ENCODE measurements at places on chromosomes 16 and 17. TPM values are rescaled to one million over a fixed set of nuclear protein-coding genes. Genes with fewer than 3 reads are reported as not detected.

DNA sequence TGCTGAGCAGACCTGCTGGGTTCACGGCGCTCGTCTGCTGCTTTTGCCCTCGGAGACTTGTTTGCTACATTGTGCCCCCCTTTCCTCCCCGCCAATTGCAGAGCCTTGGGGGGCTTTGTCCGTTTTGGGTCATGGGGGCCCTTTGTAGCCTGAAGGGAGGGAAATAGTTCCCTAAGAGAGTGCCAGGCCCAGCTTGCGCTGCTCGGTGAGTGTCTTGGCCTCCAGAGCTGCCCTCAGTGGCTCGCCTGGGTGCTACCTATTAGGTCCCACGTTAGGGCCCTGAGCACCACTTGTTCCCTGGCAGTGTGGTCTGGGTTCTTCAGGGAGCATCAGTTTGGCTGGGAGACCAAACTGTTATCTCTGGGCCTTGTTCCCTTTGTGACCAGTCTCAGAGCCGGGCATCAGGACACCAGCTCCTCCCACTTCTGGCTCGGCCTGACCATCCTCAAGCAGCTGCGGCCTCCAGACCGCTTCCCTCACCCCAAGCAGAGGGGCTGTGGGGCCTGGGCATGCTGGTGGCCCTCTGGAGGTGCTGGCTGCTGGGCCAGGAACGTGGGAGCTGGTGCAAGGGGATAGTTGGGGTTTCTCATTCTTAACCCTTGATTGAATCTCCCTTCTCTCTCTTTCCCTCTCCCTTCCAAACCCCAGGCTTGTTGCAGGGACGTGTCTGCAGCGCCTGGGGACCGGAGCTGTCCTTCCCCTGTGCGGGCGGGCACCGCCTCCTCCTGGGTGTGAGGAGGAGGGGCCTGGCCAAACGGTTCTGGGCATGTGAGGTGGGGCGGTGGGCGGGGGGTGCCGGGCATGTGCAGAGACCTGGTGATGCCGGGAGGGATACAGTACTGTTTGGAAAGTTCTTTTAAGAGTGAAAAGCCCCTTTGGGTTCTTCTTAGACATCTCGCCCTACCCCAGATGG is 16.0 kb upstream of the ITGB4 start:
- DNase-seq: no peak

- DNase-seq: no peak
These were observed 448.1 kb upstream of the CA10 start for GRCh38 chr17:52606590-52606989.

DNA sequence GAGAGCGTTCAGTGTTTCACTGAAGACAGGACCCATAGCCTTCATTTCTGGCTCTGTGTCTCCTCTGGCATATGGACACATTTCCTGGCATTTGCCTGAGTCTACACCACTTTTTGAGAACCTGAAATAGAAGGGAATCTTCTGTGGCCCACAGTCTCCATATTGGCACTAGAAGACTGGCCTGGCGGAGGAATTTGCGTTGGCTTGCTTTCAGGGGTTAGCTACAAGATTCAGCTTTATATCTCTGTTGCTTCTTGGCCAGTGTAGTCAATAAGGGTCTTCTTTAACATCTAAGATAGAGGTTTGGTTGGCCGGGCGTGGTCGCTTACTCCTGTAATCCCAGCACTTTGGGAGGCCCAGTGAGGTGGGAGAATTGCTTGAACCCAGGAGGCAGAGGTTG is 12.8 kb upstream of the CLEC18C start:
- DNase-seq: no peak

- no peak for DNase-seq
These were observed 218.5 kb upstream of the RPL38 start for GRCh38 chr17:73984941-73985340.

GRCh38 chr17:80475910-80476876 is at the start of gene NPTX1:
Gene NPTX1, minus strand, starts transcription at chr17:80476607. Its CDS starts 161 bp downstream, at chr17:80476446.
- DNase-seq: no peak

DNA sequence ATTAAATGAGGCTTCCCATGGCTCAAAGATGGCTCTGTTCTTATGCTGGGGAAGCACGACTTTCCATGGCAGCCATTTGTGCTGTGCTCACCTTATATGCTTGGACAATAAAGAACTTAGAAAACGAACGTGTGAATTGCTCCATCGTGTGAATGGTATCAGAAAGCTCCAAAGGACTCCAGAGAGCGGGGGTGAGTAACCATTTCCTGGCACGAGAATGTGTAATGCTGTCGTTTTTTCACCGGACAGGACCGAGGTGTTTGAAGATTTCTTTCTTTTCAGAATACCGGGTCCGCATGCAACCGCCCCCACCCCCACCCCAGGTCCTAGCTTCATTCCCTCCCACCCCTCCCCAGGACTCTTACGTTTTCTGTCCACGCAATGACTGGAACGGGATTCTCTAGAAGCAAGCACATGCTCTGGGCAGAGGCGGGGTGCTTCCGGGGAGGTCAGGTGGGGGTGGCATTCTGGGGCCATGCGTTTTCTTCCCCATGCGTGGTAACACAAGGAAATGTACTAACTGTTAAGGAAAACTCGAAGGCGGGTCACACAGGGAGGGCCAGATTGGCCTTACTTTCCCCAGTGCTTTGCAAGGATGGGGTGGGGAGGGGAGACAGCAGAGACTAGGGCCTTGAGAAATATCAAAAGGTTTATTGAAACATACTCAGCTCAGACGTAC is 26.2 kb downstream of the GPRC5B start:
- DNase-seq: no peak

DNA sequence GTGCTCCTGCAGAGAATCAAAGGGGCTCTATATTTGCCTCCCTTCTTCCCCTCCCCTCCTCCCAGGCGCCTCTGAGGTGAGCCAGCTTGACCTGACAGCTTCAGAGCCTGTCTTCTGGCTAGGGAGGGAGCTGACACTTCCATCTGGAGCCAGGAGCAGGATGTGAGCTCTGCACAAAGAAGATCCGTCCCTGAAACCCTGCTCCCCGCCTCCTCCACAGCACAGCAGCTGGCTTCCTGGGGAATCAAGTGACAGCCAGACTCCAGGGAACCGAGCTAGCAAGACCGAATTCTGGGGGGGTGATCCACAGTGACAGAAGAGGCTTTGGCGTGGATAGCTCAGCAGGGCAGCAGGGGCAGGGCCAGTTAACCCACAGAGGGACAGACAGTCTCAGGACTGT is 37.2 kb downstream of the CCDC182 start:
- peak; percentile 22 for DNase-seq

DNA sequence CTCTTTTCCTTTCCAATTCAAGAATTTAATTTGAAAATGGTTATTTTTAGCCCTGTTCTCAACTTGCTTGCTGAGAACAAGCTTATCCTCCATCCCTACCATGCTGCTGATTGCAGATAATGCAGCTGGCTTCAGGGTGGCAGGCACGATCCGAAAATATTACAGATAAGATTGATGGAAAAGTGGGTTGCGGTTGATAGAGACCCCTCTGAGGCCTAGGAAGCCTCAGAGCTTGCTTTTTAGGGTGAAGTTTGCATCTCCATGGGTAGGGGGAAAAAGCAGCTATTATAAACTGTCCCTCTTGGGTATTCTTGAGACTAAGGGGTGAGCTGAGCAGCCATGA is 116.5 kb upstream of the GOT2 start:
- DNase-seq: no peak

- no peak for DNase-seq
These were observed 53.2 kb upstream of the TNRC6C start for GRCh38 chr17:77905266-77905665.

- DNase-seq: peak; percentile 74
These were observed 126.0 kb upstream of the CIBAR2 start for GRCh38 chr16:85238233-85238647.

- no peak for DNase-seq
These were observed 19.2 kb downstream of the RABEP2 start for GRCh38 chr16:28905800-28906372.

DNA sequence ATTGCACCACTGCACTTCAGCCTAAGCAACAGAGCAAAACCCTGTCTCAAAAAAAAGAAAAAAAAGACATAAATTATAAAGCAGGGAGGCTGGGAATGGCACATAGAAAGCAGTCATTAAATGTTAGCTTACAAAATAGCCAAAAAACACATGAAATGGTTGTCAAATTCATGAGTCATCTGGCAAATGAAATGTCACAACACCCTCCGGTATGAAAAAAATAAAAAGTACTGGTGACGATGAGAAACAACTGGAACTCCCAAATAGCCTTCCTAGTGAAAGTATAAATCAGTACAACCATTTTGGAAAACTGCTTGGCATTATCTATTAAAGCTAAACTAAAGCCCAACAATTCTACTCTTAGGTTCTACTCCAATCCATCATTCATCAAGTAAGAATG is 3.5 kb upstream of the KATNB1 start:
- no peak for DNase-seq

DNA sequence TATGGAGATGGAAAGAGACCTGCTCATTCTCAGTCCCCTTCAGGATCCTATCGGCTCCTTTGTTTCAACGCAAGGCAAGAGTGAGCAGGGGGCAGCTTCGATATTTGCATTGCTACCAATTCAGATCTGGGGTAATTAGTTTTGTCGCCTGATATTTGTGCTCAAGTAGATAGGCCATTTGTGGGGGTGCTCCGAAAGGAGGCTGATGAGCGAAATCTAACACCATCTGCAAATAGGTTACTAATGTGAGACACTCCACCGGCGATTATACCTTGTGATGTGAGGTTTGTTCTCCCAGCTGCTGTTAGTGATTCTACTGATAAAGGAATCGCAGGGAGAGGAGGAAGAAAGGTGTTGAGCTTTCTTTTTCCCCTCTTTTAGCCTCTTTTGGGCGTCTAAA is 31.5 kb downstream of the WSCD1 start:
- DNase-seq: no peak

- peak; percentile 82 for DNase-seq
These were observed 35.6 kb downstream of the CLEC16A start for GRCh38 chr16:10979717-10980601.

DNA sequence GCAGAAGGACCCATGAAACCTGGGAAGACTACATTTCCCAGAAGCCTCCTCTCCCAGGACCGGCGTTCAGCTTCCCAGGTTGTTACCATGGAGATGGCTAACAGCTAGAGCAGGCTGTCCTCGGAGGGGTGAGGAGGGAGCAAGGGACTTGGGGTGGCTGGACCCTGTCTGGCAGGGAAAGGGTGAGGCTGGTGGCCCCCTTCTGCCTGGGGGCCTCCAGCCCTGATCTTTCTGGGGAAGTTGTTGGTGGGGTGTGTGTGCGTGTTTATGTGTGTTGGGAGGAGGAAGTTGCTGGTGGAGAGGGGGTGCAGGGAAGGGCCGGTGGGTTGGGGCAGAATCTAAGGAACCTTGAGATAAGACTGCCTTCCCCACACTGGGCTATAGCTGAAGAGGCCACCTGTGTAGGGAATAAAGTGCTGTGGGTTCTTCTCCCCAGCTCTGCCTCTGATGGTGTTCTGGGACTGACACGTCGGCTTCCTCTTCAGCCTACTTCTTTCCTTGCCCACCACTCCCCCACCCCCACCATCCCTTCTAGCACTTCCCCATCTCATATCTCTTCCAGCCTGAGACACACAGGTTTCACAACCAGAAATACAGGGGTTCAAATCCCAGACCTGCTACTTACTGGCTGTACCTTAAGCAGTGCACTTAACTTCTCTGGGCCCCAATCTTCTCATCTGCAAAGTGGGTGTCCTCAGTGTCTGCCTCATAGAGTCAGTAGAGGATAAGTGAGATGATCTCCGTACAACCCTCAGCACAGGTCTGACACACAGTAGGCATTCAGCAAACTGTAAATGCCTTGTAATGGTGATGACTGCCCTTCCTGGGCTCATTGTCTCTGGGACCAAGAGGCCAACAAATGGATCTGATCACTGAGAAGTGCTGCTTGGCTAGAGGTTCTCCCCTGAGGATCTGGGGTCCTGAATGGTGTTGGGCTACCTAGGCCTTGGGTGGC is at the start of gene DRC7:
Gene DRC7 (plus strand): TSS at position 82 of the 955 bp plus-strand sequence. CDS start 3,144 bp downstream, outside the sequence.
- peak; percentile 35 for DNase-seq

GRCh38 chr17:80793421-80793820 is 198.2 kb upstream of the CHMP6 start:
- no peak for DNase-seq

CCL17 gene
- not detected for polyA plus RNA-seq

TAX1BP3 gene
- 47.5 TPM for polyA plus RNA-seq

ADAMTS18 gene
- polyA plus RNA-seq: 3.7 TPM

RPRML gene
- polyA plus RNA-seq: 0.36 TPM

GDPD1 gene
- polyA plus RNA-seq: 1.8 TPM

PRM2 gene
- not detected for polyA plus RNA-seq

GPR139 gene
- not detected for polyA plus RNA-seq

TSPOAP1 gene
- polyA plus RNA-seq: 5.5 TPM

All from hindlimb muscle (tissue), 1 donor.